AG09319 (cell line): ENCODE measurements at places on chromosomes 5 and 9.

DNA sequence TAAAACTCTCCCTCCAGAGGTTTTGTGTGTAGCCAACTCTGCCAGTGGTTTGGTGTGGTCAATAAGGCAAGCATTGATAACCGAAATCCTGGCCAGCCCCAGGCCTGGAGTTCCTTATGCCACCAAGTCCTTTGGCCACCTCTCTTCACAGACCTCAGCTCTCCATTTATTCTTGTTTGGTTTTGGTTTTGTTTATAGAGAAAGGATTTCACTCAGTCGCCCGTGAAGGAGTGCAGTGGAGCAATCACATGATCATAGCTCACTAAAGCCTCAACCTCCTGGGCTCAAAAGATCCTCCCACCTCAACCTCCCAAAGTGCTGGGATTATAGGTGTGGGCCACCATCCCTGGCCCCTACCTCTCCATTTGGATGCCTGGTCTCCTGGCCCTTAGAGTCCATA is 55.4 kb upstream of the PPARGC1B start:
- DNase-seq, result no peak

- DNase-seq, result no peak
These were observed 93.3 kb upstream of the CD180 start for GRCh38 chr5:67289763-67290521.

- DNase-seq, result no peak
These were observed 12.0 kb downstream of the INIP start for GRCh38 chr9:112705768-112706427.

GRCh38 chr9:109812331-109812730 is 32.3 kb downstream of the PALM2AKAP2 start:
- no peak for DNase-seq

DNA sequence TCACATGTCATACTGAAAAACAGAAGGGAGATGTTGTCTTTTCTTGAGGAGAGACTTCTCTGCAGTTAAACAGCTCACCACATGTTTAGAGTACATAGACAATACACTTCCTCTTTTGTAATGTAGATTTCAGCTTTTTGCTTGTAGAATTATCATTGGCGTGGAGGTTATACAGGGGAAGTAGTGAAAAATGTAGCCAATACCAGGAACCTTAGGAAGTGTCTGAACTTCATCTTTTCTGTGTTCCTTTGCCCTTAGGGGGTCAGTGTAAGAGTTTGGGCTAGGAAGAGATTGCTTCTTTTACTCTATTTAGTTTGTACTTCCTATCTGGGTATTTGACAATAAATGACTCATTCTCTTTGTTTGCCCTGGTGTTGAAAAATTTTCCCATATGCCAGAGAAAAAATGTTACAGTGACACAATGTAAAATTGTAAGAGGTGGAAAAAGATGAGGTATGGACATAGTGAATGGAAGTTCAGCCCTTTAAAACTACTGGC is 21.0 kb upstream of the CDKN2B start:
- peak; percentile 41 for DNase-seq

- no peak for DNase-seq
These were observed 124.7 kb downstream of the GABBR2 start for GRCh38 chr9:98584059-98584458.

DNA sequence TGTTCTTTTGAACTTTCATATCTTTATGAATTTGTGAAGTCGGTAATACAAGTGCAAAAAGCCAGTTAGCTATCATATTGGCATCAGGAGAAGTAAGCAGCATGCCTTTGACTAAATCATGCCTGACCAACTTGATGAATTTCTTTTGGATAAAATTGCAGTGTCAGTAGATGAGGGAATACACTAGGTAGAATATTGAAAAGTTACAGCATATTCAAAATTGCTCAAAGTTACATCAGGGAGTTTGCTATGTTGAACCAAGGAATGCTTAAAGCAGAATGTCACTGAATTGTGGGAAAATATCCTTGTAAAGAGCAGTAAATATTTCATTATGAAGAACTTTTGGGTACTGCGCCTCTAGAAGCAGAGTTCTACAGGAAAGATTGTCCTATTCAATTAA is 87.1 kb upstream of the TLX3 start:
- DNase-seq, result no peak

DNA sequence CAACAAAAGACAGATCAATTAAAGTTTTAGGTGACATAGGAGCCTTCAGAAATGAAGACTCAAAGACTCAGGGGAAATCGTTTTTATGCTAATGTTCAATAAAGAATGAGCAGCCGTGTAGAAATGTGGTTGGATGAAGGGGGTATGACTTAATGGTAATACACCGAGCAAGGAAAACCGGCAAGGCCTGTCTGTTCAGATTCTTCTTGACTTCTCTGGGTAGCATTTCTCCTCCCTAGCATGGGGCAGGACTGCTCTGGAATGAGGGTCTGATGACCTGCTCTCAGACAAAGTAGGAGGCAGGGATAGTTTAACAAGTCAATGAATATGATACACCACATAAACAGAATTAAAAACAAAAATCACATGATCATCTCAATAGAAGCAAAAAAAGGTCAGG is 487.4 kb downstream of the ZNF608 start:
- DNase-seq, result no peak

DNA sequence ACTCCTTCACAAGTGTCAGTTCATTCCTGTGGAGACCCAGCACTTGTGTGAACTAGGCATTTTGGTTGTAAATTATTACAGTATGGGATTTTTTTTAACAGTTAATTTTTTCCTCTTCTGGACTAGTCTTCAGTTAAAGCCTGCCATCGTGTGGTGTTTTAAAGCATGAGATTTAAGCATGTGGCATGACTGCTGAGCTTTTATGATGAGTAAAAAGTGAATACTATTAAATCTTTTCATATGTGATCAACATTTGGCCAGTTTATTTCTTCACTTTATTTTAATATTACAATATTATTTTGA is 25.0 kb downstream of the LMNB1 start:
- DNase-seq, result peak; percentile 40

DNA sequence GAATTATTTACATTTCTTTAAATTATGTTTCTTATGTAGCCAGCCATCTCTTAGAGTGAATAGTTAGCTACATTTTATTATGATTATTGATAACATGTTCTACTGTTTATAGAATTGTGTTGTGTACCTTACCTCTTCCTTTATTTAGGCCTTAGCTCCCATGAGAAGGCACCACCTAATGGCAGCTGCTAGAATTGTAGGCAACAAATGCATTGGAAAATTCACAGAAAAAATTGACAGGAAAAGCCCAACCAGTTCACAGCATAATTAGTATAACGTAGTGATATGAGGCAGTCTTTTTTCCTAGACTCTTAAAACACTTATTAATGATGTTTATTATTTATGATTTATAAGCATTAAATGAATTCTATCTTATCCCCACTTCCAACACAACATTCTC is 175.8 kb downstream of the WDR70 start:
- no peak for DNase-seq

GRCh38 chr9:97536480-97536879 is 35.0 kb downstream of the TMOD1 start:
- no peak for DNase-seq

- DNase-seq, result no peak
These were observed 50.6 kb downstream of the DEPDC1B start for GRCh38 chr5:60649288-60649917.

DNA sequence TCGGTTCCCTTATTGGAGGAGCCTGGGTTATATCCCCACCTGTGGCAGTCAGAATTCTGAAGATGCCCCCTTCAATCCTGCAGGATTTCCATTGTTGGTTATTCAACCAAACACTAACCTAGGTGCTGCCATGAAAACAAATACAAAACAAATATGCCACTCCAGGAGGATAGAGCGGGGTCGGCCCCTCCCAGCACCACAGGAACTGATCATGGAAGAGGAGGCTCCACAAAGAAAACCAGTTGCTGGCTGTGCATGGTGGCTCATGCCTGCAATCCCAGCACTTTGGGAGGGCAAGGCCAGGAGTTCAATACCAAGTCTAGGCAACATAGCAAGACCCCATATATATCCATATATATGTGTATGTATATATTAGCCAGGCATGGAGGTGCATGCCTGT is 13.2 kb upstream of the ADGRD2 start:
- no peak for DNase-seq

- DNase-seq, result no peak
These were observed 92.8 kb upstream of the PPP2R2B start for GRCh38 chr5:146971401-146971800.

- no peak for DNase-seq
These were observed 11.2 kb upstream of the RPS14 start for GRCh38 chr5:150460781-150461180.

- peak; percentile 84 for DNase-seq
These were observed 44.5 kb upstream of the DPYSL3 start for GRCh38 chr5:147554261-147554817.

GRCh38 chr5:1799110-1799601 is 481 bp downstream of the MRPL36 start:
- DNase-seq, result no peak

GRCh38 chr5:93874080-93874479 is 132.7 kb upstream of the POU5F2 start:
- no peak for DNase-seq

DNA sequence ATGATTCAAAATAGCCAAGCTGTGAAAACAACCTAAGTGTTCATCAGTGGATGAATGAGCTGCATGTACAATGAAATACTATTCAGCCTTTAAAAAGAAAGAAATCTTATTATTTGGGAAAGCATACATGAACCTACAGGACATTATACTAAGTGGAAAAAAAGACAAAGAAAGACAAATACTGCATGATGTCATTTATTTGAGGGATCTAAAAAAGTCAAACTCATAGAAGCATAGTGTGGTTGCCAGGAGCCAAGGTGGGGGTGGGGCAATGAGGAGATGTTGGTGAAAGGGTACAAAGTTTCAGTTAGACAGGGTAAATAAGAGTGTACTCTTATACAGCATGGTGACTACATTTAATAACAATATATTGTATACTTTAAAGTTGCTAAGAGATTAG is 261.5 kb downstream of the PARP8 start:
- no peak for DNase-seq

DNA sequence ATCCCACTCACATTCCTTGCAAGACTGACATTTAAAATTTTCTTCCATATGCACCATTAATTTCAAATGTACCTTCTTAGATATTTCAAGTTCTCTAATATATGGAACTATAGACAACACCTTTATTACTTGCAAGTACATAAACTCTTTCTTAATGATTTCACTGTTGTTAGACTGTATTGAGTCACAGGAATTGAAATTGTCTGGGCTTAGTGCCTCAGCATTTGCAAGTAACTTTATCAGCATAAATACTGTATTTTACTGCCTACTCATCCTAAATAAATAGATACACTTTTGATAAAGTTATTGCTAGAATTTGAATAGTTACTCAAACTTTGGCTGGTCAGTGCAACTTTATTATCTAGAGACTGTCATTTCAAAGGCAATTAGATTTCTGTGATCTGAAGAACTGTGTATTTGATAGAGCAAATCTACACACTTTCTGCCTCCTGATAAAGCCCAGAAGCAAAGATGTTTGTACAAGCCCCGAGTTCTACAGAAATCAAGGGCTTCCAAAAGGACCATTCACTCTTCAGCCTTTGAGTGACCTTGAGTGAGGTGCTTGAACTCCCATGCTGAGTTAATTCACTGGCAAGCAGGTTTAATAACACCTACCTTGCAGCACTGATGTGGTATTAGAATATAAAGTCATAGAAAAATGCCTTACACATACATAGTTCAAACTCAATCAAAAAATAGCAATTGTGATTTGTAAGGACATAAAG is 91.6 kb downstream of the COX7C start:
- no peak for DNase-seq

GRCh38 chr5:55343609-55344008 is 35.8 kb downstream of the MTREX start:
- no peak for DNase-seq

GRCh38 chr9:16070455-16071145 is 517.8 kb downstream of the CCDC171 start:
- no peak for DNase-seq

DNA sequence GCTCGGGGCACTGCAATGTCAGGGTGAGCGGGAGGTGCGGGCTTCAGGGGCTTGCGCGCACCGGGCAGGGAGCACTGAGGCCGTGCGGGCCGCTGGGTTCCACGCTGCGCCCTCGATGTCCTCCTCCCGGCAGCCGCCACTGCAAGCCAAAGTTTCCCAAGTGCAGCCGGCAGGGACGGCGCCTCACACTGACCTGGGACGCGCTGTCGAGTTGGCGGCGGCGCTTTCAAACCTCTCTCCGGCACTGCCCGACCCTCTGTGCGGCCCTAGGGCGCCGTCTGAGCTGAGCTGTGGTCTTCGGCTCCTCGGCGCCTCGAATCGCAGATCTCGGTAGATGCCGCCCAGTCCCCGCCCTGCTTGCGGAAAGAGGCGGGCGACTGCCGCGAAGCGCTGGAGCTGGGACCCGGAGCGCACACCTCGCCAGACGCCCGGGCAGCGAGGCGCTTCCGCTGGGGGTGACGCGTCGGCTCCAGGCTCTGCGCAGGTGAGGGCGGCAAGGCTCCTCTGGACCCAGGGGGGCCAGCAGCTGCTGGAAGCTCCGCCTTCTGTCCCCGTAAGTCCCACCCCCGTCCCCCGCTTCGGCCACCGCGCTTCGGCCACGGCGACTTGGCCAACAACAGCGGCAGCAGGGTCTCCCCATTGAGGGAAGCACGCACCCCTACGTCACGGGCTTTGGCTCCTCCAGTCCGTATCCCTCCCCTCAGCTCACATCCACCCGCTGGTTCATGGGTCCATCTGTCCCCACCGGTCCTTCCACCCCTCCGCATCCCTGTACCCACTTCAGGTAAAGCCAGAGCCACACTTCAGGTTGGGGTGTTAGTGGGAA is at the start of gene ANKRD34B:
Gene ANKRD34B, minus strand, starts transcription at position 320 of the 826 bp plus-strand sequence. CDS start 10,261 bp downstream, outside the sequence.
- no peak for DNase-seq
